ENCODE measurements at places on chromosomes 3 and 15. TPM values are rescaled to one million over a fixed set of nuclear protein-coding genes. Genes with fewer than 3 reads are reported as not detected.

DNA sequence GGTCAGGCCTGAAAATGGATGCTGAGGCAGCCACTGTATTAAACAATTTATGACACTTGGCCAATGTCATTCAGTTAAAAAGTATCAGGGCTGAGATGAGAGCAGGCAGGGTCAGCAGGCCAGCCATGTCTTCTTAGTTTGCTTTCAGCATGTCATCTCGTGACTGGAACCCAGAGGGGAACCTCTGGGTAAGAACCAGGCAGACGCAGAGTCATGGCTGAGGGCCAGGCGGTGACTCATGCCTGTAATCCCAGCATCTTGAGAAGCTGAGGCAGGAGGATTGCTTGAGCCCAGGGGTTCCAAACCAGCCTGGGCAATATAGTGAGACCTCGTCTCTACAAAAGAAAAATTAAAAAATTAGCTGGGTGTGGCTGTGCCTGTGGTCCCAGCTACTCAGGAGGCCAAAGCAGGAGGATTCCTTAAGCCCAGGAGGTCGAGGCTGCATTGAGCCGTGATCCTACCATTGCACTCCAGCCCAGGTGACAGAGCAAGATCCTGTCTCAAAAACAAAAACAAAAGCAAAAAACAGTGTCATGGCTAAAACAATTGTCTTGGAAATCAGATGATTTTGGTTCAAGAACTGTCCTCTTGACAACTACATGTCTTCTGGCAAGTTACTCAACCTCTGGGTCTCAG lies 11.7 kb downstream of the BCL2L10 start:
- DNase-seq, result peak; percentile 58
- no peaks in the 10 kb centered on the region for H3K4me1 ChIP-seq
- H3K4me3 ChIP-seq, result no peak overlapping the region
- no peaks in the 10 kb centered on the region for H3K27me3 ChIP-seq
- H3K36me3 ChIP-seq, result no peaks in the 10 kb centered on the region
- H3K27ac ChIP-seq, result no peak overlapping the region

DNA sequence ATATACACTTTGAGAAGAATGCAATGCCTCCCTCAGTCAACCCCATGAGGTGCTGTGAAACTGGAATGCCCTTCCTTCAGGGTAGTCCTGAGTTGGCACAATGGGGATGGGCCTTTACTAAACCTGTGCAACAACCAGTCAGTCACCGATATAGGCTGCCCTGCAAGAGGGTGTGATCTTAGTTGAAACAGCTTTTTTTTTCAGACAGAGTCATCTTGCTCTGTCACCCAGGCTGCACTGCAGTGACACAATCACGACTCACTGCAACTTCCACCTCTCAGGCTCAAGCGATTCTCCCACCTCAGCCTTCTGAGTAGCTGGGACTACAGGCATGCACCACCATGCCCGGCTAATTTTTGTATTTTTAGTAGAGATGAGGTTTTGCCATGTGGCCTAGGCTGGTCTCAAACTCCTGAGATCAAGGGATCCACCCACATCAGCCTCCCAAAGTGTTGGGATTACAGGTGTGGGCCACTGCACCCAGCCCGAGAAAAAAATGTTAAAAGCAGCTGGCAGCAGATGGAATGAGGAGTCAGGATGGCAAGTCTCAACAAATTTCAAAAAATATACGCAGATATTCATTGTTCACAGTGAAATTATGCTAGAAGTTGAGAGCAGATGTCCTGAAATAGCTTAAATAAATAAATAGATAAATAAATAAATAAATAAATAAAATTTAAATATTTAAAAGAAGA lies 31.8 kb downstream of the MYO5A start:
- H3K27ac ChIP-seq, result no peak overlapping the region
- DNase-seq, result no peak
- H3K4me1 ChIP-seq, result peaks cover 7% of the 10 kb centered on the region
- H3K36me3 ChIP-seq, result no peaks in the 10 kb centered on the region

The PCOLCE2 gene
- total RNA-seq, result not detected

The ZCWPW2 gene
- 0.27 TPM for total RNA-seq

The UCN2 gene
- not detected for total RNA-seq

DNA sequence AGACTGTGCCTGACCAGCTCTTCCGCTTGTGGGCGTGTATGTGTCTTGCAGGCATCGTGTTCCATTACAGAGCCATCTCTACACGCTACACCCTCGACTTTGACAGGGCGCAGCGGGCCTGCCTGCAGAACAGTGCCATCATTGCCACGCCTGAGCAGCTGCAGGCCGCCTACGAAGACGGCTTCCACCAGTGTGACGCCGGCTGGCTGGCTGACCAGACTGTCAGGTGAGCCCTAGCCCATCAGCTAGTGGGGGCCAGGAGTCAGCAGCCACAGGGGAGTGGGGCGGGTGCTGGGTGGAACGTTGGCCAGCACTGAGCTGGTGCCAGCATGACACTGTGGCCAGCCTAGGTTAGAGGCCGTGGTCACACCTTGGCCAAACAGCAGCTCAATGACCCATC lies 36.7 kb downstream of the ACAN start:
- no peak overlapping the region for H3K27ac ChIP-seq
- DNase-seq, result no peak
- H3K4me1 ChIP-seq, result no peaks in the 10 kb centered on the region
- no peak overlapping the region for H3K4me3 ChIP-seq
- H3K36me3 ChIP-seq, result no peaks in the 10 kb centered on the region

The SAXO2 gene
- total RNA-seq, result 11.1 TPM

The ATP8B4 gene
- 0.31 TPM for total RNA-seq

DNA sequence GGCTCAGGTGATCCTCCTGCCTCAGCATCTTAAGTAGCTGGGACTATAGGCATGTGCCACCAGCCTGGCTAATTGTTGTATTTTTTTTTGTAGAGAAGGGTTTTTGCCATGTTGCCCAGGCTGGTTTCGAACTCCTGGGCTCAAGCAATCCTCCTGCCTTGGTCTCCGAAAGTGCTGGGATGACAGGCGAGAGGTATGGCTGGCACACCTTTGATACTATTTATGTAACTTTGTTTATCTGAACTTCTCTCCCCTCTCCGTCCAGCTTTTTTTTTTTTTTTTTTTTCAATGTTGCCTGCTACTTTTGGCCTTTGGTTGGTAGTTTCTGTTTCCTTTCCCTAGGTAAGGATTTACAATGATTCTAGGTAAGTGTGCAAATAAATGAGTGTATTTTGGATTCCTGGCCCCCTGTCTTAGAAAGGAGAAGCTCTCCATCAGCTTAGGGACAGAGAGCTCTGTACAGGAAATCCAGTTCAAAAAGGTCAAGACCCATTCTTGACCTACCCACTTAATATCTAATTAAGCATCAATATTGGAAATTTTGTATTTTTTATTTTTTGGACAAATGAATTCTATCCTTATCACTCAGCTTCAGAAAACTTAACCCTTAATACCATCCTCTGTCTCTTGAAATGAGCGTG lies 6.8 kb downstream of the ARL6IP5 start:
- H3K4me1 ChIP-seq, result peaks cover 88% of the 10 kb centered on the region
- peak overlapping the region; percentile 78 for H3K27ac ChIP-seq
- H3K4me3 ChIP-seq, result peak overlapping the region; percentile 40

DNA sequence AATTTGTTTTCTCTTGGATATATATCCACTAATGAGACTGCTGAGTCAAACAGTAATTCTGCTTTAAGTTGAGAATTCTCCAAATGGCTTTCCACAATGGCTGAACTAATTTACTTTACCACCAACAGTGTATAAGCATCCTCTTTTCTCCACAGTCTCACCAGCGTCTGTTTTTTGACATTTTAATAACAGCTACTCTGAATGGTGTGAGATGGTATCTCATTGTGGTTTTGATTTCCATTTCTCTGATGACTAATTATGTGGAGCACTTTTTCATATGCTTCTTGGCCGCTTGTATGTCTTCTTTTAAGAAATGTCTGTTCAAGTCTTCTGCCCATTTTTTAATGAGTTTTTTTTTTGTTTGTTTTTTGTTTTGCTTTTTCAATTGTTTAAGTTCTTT lies 206.2 kb downstream of the CTNNB1 start:
- H3K36me3 ChIP-seq, result no peaks in the 10 kb centered on the region
- no peak for DNase-seq
- H3K27me3 ChIP-seq, result no peaks in the 10 kb centered on the region
- H3K4me3 ChIP-seq, result no peak overlapping the region
- no peak overlapping the region for H3K27ac ChIP-seq

DNA sequence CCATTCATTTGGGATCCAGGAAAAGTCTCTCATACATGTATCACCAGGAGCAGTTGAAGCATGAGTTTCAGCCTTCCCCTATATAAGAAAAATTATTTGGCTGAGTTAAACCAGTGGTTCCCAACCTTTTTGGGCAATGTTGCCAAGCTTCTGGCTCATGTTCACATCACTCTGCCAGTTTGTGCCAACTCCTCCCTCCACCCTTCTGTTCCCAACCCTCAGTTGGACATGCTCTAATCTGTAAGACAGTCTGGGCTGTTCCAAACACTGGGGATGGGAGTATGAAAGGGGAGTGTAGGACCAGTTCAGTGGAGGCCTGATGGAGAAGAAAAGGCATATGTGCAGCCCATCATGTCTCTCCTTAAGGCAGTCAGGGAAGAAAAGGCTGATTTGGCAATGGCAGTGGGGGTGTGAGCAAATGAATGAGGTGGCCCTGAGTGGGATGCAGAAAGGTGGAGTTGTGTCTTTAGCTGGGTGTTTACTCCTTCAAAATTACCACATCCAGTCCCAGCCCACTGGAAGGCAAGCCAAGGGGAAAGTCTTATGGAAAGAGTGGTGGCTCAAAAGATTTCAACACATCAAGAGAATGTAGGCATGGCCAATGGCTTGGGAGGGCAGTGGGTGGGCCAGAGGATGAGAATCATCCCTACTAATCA lies 32.0 kb upstream of the PRICKLE2 start:
- no peak overlapping the region for H3K4me3 ChIP-seq

DNA sequence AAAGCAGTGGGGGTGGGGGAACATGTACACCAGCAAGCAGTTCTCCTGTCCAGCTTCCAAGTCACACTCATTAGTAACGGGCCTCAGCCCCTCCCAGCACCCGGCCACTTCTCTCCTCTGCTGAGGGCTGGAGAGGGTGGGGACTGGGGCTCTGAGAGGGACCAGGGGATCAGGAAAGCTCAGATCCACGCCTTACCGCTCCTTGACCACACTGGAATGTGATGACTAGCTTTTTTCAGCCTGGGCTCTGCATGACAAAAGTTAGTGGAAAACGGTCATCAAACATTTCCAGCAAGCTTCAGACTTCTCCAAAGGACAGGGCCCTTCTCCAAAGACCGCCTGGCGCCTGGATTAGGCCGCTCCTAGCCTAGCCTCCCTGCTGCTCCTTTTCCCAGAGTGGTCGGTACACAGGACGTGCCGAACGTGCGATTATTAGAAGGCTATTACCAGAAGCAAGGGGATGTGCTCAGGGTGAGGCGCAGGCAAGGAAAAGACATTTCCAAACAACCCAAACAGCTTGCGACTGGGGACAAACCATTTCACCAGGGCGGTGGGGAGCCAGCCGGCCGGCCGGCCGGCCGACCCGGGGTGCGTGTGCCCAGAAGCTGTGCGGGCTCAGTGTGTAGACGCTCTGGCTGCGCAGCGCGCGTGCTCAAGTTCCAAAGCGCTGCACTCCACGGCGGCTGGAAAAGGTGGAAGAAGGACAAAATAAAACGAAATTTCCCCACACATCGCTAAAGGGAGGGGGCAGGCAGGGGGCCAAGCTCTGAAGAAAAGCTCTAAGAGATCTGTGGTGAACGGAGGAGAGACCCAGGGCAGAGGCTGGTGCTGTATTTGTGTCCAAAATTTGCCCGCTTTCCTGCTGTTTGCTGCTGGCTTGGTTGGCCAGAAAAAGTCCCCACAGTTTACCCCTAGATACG lies 51.0 kb upstream of the SSR3 start:
- no peaks in the 10 kb centered on the region for H3K36me3 ChIP-seq
- no peaks in the 10 kb centered on the region for H3K27me3 ChIP-seq
- H3K4me3 ChIP-seq, result peak overlapping the region; percentile 43
- peaks cover 9% of the 10 kb centered on the region for H3K4me1 ChIP-seq
- no peak for DNase-seq
- no peak overlapping the region for H3K27ac ChIP-seq

- H3K27ac ChIP-seq, result no peak overlapping the region
- no peak for DNase-seq
- no peak overlapping the region for H3K4me3 ChIP-seq
- H3K4me1 ChIP-seq, result peaks cover 2% of the 10 kb centered on the region
- peaks cover 4% of the 10 kb centered on the region for H3K27me3 ChIP-seq
- H3K36me3 ChIP-seq, result no peaks in the 10 kb centered on the region
Measured at GRCh38 chr3:149585401-149585726, 72.5 kb downstream of the WWTR1 start.

- H3K27me3 ChIP-seq, result no peaks in the 10 kb centered on the region
- H3K27ac ChIP-seq, result no peak overlapping the region
- H3K36me3 ChIP-seq, result no peaks in the 10 kb centered on the region
- peaks cover 17% of the 10 kb centered on the region for H3K4me1 ChIP-seq
- DNase-seq, result no peak
Measured at GRCh38 chr3:115657168-115657567, 33.9 kb downstream of the GAP43 start.

The HES1 gene
- 1.5 TPM for total RNA-seq

DNA sequence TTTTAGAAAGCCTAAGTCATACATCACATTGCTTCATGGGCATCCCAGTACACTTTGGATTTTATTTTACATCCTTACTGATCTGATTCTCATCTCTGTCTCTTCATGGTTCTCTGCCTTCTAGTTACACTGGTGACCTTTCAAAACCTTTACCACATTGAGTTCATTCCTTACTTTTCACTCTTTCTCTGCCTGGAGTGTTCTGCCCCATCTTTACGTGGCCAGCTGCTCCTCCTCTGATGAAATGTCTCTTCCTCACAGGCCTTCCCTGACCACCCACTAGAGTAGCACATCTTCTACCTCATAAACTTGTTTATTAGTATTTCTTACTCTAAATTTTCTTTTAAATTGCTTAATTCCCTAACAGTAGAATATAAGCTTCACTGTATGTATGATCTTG lies 17.7 kb downstream of the CTNNB1 start:
- peaks cover 27% of the 10 kb centered on the region for H3K4me1 ChIP-seq
- no peaks in the 10 kb centered on the region for H3K27me3 ChIP-seq
- no peaks in the 10 kb centered on the region for H3K36me3 ChIP-seq
- no peak overlapping the region for H3K4me3 ChIP-seq
- no peak overlapping the region for H3K27ac ChIP-seq

DNA sequence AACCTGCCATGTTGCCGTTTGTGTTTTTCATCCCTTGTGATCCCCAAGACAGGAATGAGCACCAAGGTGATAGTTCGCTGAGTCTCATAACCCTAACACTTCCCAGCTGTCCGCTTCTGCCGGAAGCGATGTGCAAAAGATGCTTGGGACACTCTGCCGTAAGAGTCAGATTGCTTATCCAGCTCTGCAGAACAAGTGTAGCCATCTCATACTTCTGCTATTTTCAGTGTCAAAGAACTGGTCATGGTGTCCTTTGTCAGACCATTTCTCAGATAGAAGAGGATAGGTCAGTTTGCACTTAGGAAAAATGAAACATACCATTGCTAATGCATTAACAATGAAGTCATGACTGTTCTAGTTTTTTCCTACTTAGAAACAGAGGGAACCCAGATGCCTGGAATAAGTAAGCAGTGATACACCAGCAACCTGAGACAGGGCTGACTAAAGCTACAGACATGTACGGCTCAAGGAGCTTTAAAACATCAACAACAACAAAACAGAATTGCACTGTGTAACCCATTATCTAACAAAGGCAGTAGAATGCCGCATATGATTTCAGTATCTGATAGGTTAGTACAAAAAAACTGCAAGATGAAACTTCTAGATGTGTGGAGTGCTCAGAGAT lies 134.0 kb upstream of the IL12A start:
- H3K27ac ChIP-seq, result no peak overlapping the region
- DNase-seq, result no peak
- H3K4me1 ChIP-seq, result no peaks in the 10 kb centered on the region
- no peaks in the 10 kb centered on the region for H3K36me3 ChIP-seq
- H3K4me3 ChIP-seq, result no peak overlapping the region
- H3K27me3 ChIP-seq, result no peaks in the 10 kb centered on the region
